ENCODE measurements at places on chromosomes 5 and 9. TPM values are rescaled to one million over a fixed set of nuclear protein-coding genes. Genes with fewer than 3 reads are reported as not detected.

GRCh38 chr5:148145916-148146315 lies 22.4 kb upstream of the SPINK14 start:
- no peak for DNase-seq

- DNase-seq, result no peak
These were observed 129.0 kb downstream of the SREK1 start for GRCh38 chr5:66273121-66273520.

DNA sequence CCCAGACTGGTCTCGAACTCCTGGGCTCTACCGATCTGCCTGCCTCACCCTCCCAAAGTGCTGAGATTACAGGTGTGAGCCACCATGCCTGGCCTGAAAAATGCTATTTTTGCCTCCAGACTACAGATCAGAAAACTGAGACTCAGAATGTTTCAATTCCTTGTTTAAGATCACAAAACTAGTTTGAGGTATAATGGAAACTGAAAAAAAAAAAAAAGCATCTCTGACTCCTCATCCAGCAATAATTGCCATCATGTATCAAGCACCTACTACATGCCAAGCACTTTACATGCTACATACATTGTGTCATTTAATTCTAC lies 35.6 kb downstream of the PLAC8L1 start:
- DNase-seq, result no peak

DNA sequence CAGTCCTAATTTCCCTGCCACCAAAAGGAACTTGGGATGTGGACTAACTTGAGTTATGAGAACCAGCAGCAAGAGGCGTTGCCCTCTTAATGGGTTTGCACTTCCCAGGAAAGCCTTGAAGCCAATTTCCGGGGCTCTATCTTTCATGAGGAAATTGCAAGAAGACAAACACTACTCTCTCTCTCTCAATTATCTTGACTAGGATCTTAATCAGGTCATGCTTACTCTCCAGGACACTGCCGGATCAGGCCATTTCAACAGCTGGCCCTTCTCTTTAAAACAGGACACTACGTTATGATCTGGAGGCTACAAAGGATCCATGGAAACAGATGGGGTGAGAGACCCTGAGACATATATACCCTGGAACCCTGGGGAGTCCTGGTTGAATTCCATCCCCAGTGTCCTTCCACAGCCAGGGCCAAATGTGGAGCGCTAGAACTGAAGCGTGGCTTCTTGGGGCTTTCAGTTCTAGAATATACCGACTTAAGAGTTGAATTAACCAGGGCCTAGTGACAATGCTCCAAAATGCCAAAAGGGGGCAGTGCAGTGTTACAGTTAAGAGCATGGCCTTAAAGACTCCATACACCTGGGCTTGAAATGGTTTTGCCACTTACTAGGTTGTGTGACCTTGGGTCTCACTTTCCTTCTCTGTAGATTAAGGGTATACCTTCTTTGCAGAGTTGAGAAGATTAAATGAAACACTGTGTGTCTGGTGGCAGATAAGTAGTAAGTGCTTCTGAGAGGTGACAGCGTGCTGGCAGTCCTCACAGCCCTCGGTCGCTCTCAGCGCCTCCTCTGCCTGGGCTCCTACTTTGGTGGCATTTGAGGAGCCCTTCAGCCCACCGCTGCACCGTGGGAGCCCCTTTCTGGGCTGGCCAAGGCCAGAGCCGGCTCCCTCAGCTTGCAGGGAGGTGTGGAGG lies 21.1 kb downstream of the FAM219A start:
- no peak for DNase-seq

The SLC36A1 gene
- 9.1 TPM for total RNA-seq

The EPB41L4A gene
- 30.6 TPM for total RNA-seq

Measured in kidney epithelial cell (primary cell).